Putamen (tissue), 1 donor: ENCODE measurements at places on chromosomes 3 and 15.

- no peak for DNase-seq
Observed at GRCh38 chr3:75049533-75049932, 435.1 kb upstream of the CNTN3 start.

- DNase-seq: no peak
Observed at GRCh38 chr3:128320551-128321340, 145.9 kb downstream of the DNAJB8 start.

- DNase-seq: no peak
Observed at GRCh38 chr3:46897829-46898320, 20.4 kb downstream of the PTH1R start.

- no peak for DNase-seq
Observed at GRCh38 chr15:73426323-73426994, 16.5 kb upstream of the REC114 start.

DNA sequence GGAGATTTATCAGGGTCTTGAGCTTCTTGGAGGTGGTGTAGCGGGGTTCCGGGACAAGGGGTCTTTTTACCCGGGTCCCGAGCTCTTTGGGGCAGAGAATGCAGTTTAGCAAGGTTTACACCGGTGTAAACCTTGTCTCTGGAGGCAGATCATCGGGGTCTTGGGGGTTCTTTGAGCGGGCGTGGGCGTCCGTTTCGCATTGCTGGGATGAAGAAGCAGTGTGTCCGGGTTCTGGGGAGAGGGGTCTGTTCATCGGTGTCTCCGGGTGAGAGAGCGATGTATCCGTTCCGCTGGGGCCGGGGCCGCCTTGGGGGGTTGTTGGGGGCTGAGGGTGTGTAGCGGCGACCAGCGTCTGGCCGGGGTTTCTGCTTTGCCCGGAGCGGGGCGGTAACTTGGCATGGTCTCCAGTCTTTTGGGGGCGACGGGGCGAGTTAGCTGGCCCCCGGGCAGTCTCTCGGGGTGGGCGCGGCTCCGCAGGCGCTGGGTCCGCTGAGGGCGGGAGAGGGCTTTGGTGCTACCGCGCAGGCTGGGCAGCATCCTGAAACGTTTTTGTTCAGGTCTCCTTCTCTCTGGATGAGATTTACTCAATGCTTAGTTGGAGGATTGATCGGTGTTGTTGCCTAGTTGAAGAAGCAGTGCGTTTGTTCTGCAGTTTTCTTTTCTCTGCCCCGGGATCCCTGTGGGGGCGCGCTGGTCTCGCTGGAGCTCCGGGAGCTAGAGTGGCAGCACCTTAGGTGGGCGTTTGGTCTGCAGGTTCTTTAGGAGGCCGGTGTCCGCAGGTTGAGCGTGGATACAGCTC, 843 bp downstream of the GLCE start:
- peak; percentile 72 for DNase-seq
